SJCRH30 (cell line): ENCODE measurements at places on chromosomes 6 and 20.

- no peak for DNase-seq
Observed at GRCh38 chr6:157002774-157003173, 225.6 kb downstream of the ARID1B start.

DNA sequence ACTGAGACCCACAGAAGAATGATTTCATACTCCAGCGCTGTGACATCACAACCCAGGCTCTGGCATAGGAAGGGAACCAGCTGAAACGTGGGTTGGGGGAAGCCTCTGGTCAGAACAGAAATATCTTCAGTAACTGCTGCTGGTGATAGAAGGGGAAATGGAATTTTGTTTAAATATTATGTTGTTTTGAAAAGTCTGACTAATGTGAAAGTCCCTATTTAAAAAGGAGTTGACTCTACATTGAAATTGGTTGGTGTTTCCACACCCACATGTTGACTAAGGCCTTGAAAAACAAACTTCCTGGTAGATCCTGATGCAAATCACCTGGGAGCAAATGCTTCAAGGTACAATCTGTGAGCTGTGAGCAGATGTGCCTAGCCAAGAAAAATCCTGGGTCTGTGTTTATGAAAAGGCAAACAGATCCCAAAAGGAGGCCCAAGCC, 24.5 kb upstream of the TCP11 start:
- no peak for DNase-seq

DNA sequence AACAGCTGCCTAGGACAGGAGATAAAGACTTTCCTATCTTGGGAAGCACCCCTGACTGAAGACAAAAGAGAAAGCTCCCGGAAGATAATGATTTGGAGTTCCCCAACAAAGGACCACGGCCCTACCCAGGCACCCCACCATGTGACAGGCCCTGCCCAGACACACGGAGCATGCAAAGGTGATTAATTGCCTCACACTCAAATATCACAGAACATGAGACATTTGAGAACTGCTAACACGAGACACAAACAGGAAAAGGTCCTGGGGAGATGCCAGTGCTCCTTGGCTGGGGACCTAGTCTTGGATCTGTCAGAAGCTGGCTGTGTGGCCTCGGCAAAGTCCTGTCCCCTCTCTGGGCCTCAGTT, 82.5 kb upstream of the PTPN1 start:
- DNase-seq = no peak

DNA sequence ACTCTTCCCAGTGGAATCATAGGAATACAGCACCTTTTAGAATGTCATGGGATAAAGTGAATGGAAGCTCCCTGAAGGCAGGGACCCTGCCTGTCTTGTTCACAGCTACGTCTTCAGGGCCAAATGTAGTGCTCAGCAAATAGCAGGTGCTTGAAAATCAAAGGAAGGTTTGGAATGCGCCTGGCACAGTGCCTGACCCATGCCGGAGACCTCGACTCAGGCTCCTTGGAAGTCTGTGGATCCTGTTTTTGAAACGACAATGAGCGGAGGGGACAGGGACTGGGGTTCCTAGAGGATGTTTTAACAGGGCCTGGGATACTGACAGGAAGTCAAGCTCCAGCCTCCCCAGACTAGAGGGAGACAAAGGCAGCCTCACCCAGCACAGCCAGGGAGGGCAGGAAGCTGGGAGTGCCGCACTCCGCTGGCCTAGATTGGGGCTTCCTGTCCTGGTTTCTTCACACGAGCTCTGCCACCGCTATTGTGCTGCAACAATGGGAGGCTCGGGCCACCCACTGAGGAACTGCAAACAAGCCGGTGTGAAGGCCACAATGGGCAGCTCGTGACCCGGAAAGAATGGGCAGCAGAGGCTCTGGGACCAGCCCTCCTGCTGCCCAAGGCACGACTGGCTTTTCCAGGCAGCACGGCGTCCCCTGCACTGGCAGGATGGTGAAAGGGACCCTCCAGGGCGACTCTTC, 76.7 kb downstream of the PREX1 start:
- DNase-seq = peak; percentile 50

DNA sequence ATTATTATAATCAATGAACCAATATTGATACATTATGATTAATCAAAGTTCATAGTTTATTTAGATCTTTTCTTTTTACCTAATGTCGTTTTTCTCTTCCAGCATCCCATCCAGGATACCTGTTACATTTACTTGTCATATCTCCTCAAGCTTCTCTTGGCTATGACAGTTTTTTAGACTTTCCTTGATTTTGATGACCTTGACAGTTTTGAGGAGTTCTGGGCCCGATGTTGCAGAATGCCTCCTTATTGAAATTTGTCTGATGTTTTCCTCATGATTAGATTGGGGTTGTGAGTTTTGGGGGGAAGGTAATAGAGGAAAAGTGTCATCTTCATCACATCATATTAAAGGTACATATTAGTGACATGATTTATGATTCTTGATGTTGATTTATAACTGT, 3.8 kb upstream of the SIRPD start:
- no peak for DNase-seq

- no peak for DNase-seq
Observed at GRCh38 chr20:43789593-43789992, 62.8 kb upstream of the GTSF1L start.

- no peak for DNase-seq
Observed at GRCh38 chr20:62906209-62906608, 20.1 kb downstream of the DIDO1 start.

DNA sequence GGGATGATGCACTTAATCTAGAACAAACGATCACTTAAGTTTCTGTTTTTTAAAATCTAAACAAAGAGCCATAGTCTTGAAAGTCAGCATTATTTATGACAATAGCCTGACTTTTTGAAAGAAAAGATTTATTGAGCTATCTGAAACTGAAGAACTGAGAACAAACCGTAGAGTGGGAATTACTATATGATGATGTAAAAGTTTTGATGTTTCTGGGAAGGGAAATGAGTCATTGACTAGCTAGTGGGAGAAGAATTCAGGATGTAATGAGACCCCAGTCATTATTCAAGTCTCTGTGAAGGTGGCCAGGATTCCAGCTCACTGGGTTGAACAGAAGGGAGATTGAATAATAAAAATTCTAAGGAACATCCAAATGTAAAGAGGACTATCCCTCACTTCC, 83.4 kb upstream of the FABP7 start:
- DNase-seq = no peak

DNA sequence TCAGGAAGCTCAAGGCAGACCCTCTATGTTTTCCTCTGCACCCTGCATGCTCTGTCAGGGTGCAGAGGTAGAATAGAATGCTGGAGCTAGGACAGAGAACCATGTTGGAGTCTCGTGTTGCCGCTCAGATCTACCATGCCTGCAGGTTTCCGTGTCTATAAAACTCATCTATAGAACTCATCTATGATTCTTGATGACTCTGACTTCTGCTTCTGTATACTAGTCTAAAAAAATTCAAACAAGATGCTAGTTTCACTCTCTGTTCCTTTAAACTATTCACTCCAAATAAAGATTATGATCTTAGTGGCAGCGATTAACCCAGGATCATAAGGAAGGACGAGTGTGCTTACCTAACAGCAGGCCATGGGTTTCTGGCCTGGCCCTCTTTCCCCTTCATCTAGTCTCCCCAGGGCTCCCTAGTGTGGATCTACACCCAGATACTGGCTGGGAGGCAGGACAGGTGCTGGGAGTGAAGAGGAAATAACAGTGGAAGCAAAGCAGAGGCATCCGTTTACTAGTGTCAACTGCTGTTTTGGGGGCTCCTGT, 162.7 kb upstream of the SUPT3H start:
- no peak for DNase-seq

- no peak for DNase-seq
Observed at GRCh38 chr20:18048176-18048575, 9.5 kb downstream of the OVOL2 start.

DNA sequence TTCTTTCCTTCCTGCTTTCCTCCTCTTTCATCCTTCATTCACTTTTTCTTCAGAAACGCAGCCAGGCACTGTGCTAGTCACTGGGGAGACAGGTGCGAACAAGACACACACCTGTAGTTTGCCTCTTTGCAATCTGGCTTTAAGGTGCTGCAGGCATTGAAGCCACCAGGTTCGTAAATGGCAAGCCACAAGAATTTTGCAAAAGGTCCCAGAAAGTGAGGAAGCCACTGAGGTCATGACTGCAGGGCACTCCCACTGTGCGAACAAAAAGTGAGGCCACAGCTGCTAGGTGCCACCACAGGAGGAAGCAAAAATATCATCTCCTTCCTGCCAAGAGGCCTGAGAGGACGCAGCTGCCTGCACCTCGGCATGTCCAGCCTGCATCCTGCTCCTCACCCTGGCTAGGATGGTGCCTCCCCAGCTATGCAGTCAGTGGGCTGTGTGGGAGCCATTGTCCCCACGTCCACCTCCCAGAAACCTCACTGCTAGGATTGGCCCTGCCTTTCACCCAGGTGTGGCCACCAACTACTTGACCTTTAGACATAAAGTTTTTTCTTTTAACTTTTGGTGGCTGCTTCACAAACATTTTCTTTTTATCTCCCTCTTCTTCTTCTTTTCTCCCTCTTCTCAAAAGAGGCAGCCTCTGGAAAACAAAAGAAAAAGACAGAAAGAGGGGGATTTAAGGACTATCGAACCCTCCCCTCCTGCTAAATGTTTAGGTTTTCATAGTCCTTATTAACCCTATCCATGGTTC, 230.8 kb downstream of the BCAS1 start:
- DNase-seq = peak; percentile 50

GRCh38 chr6:133837801-133838349, 51.0 kb upstream of the TCF21 start:
- DNase-seq = peak; percentile 13

- DNase-seq = no peak
Observed at GRCh38 chr20:58918621-58919020, 62.4 kb upstream of the NELFCD start.

DNA sequence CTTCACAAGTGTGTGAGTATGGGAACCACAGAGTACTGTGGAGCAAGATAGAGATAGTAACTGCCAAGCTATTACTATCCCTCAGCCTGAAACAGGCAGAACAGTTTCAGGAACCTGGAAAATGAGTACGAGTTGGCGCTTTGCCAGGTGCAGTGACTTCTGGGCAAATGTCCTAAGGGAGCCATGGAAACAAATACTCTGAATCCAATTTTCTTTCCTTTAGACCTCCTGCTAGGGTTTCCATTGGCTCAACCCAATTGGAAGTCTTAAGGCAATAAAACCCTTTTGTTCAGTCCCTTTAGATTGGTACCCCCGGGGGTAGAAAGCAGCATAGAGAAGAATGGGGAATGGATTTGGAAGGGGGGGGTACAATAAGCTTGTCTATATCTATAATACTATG, 205.0 kb upstream of the EPHA7 start:
- no peak for DNase-seq

DNA sequence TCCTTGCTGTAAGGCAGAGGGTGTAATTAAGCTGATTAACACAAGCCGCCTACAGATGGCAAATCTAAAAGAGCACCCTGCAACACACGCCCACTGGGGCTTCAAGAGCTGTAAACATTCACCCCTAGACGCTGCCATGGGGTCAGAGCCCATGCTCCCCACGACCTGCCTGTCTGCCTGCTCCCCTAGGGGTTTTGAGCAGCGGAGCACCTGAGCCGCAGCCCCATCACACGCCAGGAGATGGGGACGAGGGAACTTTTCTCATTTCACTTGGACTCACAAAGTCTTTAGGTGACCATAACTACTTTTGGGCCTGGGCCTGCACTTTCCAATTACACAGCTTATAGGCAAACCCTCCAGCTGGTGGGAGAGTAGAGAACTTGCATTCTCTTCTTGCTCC, 99.0 kb upstream of the SOX4 start:
- DNase-seq = no peak

DNA sequence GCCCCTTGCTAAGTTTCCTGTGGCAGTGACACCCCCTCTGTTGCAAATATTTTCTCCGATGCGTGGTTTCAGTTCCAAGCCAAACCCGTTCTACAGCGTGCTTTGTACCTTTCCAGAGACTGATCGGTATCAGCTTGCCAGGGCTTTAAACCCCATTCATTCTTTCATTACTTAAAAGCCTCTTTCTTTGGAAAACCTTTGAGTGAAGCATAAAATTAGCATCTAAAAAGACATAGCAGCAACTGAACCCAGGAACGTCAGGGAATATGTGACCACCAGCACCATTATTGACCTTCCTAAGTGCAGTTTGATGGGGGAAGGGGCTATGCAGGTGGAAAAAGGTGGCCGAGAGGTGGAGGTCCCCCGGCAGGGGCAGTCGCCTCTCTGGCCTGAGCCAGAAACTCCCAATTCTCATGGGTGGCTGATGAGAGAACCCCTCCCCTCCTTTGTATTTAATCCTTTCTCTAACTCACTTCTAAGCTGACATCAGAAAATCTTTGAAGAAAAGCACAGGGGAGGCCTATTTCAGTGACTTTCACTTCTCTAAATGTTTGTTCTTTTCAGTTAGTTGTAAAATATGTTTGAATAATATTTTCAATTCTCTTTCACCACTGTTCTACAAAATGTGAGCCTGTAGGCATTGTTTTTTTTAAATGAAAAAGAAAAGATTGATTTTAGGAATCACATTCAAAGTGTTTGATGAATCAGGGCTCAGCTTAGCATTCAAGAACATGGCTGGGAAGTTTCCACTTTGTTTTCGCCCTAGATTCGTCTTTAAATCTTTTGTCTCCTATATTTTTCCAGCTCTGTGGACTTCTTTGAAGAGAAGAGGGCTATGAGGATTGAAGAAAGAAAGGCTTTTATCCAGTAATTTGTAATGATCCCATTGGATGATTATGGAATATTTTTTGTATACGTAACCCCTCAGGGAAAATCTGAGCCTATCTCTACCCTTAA, 89.2 kb downstream of the RSPH3 start:
- no peak for DNase-seq

- no peak for DNase-seq
Observed at GRCh38 chr6:68728159-68728979, 93.3 kb downstream of the ADGRB3 start.

GRCh38 chr6:28351087-28351486, 1.3 kb downstream of the ZKSCAN3 start:
- no peak for DNase-seq

GRCh38 chr20:43389211-43389610, 68.5 kb upstream of the SRSF6 start:
- no peak for DNase-seq

DNA sequence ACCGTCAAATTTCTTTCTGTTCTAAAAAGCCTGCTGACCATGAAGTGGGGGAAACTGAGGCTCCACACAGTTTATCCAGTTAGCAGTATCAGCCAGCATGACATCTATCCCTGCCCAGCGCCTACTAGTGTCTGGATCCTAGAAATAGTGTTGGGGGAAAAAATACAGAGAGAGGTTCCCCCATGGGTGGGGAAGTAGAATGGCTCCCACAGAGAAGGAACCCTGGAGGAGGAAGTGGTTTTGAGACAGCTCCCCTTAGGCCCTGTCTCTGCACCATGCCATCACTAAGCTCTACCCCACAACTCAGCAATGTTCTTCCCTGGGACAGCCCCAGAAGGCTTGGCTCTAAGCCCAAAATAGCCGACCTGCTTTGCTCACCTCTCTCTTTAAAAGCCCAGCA, 153.4 kb downstream of the MBOAT1 start:
- no peak for DNase-seq

GRCh38 chr6:100229512-100229911, 235.2 kb downstream of the SIM1 start:
- DNase-seq = peak; percentile 20

DNA sequence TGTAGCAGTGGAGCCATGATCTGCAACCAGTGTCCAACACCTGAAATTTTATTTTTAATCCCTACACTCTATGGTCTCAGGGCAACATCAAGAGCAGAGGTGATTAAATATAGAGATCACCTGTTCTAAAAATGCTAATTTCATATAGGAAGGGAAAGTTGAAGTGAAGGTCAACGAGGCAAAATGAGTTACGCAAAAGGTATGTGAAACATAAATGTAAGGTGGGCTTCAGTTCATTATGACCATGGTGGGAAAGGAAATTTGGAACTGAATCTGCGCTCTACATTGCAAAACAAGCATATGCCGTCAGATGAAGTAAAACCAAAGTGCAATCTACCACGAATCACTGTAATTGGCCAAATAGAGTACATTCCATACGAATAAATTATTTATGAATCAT, 35.2 kb upstream of the STMND1 start:
- DNase-seq = no peak
